ENCODE measurements at places on chromosomes 5 and 9.
A peak's percentile ranks its signal among the peaks of the same experiment; 100 is the strongest.

DNA sequence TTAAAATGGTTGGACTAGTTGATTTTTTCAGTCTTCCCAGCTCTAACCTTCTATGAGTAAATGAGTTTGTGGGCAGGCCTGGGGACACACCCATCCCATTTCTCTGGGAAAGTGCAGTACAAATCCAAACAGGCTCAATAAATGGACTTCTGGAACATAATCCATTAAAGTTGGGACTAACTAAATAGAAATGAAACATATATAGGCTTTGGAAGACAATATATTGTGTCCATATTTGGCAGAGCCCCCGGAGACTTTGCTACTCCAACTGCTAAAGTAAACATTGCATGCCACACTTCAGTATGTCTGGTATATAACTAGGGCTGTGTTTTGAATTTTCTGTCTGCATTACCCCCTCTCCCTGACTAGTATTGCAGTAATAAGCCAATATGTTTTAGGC is 191.4 kb upstream of the DAB2 start:
- peak; percentile 86 for DNase-seq

DNA sequence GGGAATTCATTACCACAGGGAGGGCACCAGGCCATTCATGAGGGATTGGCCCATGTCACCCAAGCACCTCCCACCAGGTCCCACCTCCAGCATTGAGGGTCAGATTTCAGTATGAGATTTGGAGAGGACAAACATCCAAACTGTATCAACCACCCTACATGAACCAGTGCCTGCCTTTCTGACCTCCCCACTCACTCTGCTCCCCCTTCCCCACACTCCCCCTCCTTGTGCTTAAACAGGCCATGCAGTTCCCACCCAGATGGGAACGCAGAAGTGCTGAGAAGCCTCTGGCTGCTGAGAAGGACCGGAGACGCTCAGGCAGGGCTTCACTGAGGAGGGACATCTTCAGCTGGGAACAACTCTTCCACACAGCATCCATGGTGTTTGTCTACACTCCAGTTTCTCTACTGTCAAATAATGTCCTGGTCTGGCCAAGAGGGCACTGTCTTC is 30.0 kb upstream of the ADAMTS2 start:
- DNase-seq = peak; percentile 30

DNA sequence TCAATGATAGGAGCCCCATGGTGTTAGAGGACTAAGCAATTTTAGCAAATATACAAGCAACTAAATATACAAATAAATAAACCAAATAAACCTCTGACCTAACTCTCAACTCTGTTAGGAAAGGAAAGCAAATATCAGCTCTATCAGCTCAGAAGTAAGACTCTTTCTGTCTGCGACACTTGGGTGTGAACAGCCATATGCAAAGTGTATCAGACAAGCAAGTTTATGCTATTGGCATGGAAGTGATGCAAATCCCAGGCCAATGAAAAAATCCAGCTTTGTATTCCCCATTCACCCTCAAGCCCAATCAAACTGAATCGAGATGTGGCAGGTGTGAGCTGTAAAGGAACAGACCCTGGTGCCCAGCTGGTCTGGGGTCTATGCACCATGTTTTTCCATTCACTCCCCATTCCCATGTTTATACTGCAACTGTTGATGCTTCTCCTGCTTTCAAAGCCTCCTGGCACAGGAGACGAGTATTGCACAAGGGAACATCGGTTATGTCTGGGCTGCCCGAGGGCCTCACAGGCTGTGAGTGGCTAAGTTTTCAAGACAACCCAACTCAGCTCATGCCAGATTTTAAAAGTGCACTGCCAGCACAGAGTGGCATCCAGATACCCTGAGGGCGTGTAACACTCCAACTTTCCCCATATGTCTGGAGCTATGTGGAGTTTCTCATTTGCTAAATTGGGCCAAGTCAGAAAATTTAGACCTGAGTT is 73.1 kb downstream of the FEM1C start:
- DNase-seq = no peak

DNA sequence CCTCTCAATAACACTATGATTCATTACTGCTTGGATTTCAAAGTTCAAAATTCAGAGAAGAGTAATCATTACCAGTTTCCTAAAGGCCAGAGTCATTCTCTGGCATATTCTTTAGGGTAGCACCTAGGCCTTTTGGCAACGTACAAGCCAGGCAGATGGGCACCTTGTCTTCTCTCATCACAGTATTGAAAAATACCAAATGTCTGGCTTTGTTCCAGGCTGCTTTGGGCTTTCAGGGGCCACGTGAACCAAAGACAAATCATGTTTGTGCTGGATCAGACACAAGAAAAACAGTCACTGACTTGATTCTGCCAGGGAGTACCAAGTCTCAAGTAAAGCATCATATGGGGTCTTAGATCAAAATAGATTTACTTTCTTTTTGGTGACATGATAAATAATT is 15.5 kb downstream of the MEGF9 start:
- peak; percentile 19 for DNase-seq

GRCh38 chr5:79602889-79603288 is 9.4 kb upstream of the TENT2 start:
- no peak for DNase-seq

DNA sequence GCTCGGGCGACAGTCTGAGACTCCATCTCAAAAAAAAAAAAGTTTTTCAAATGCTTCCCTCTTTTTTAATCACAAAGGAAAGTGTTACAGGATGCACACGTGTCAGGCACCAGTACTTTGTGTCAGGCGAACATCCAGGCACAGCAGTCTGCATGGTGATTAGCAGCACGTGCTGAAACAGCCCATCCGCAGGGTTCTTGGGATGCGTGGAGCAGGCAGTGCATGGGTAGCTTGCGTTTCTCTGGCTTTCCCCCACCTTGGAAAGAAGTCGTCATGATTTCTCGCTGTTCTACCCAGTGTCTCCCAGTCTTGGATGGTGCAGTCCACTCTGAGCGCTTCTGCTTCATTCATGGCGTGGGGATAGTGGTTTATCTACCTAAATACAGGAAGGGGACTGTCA is 35.4 kb downstream of the GPR107 start:
- DNase-seq = no peak

- DNase-seq = no peak
Observed at GRCh38 chr5:88813805-88814575, 69.0 kb downstream of the MEF2C start.

DNA sequence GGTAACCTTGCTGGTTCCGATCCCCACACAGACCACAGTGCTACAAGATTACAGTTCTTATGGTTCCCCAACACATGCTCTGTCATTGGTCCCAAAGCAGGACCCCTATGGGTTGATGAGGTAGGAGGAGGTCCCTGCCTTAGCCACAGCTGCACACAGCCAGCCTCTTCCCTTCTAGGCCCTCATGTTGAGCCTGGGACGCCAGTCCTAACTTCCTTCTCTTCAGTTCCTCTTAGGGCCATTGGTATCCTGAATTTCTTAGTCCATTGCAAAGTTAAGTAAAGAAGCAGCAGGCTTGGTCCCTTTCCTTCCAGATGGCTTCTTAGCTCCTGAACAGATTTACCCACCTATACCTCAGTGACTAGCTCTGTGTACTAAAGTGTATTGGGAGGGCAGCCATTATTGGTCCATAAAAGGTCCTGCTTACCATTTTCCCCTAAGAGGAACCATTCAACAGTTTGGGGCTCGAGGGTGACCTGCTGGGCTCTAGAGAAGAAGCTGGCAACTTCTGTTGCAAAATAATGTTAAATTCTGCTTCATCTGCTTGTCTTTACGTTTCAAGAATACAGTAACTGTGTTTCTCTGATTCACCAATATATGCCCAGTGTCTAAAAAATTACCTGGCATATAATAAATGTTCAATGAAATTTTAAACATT is 50.2 kb downstream of the PDCD1LG2 start:
- no peak for DNase-seq

GRCh38 chr5:61575581-61575980 is 243.5 kb downstream of the ZSWIM6 start:
- no peak for DNase-seq

- peak; percentile 51 for DNase-seq
Observed at GRCh38 chr5:113163328-113163727, 186.7 kb downstream of the DCP2 start.

GRCh38 chr9:112789891-112790774 is 39.6 kb downstream of the SNX30 start:
- DNase-seq = no peak

DNA sequence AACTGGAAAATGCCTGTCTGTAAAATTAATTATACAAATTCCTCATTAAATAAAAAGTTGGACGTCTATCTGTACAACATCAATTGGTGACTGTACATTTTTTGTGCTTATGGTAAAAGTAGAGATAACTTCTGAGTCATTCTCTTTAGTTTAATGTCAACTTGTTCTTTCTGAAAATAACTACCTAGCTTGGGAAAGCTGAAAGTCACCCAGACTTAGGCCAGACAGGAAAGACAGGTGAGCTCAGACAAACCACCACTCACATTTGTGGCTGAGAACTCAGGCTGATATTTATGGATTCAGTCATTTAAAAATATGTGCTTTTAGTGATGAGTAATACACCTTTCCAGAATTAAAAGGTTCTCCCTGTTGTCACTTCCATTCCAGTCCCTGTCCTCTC is 31.9 kb upstream of the ENTREP1 start:
- no peak for DNase-seq

DNA sequence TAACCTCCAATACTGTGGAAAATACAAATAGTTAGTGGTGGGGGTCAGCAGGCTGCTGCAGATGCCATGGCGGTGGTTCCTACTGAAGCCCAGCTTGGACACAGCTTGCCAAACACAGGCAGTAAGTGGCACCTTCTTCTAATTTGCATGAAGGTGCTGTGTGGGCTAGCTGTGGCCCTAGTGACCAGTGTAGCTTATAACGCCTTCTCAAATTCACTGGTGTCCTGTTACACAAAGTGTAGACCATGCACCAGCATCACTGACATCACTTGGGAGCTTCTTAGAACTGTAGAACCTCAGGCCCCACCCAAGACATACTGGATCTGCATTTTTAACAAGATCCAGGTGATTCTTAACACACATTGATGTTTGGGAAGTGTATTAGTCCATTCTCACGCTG is 58.8 kb upstream of the TGFBR1 start:
- DNase-seq = no peak

- peak; percentile 73 for DNase-seq
Observed at GRCh38 chr5:97297063-97297703, 114.1 kb upstream of the RIOK2 start.

DNA sequence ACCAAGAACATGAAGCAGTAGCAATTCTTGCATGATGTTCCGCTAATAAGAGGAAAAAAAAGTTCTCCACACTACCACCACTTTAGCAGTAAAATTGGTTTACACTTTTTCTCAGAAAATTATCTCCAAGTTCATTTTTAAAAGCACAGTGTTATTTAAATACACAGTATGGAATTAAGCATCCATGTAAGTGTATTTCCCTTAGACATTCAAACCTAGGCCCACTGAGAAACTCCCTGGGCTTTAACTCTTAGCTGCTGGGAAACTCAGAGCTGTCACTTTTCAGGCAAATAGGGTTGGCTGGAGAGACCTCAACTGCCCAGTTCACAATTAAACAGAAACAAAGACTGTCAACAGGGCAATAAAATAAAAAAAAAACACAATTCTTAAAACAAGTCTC is 2.7 kb downstream of the GNAQ start:
- DNase-seq = no peak

GRCh38 chr5:94471521-94471920 is 146.9 kb downstream of the KIAA0825 start:
- peak; percentile 69 for DNase-seq

- DNase-seq = no peak
Observed at GRCh38 chr5:80931411-80931810, 28.8 kb upstream of the RASGRF2 start.

DNA sequence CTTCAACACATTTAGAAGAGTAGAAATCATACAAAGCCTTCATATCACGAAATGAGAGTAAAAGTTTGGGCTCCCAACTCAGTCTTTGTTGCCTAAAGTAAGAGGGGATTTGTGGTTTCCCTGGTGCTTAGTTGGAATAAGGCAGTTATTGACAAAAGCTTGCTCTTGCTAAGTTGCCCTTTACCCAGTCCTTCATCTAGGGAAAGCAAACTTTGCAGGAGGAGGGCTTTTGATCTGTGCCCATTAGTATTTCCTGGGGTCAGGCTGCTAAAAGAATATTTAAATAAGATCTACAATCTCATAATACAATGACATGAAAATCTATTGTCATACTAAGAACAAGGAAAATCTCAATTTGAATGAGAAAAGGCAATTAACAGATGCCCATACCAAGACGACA is 84.1 kb upstream of the ACO1 start:
- DNase-seq = no peak

- peak; percentile 19 for DNase-seq
Observed at GRCh38 chr5:56852228-56853000, 37.1 kb downstream of the MAP3K1 start.

DNA sequence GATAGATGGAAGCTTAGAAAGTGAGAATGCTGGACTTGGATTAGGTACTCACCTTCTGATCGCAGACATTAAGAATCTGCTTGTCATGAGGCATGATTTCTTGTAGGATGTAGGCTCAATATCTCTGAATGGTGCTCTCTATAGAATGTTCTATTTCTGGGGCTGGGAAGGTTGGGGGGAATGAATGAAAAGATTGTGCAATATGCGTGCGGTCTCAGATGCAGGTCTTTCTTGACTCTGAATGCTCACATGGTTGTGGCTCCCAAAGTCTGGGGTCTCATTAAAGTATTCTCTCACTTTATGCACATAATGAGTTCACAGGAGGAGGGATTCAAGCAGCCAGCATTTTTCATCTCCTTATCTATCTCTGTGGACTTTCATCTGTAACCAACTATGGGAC is 482.0 kb upstream of the CD180 start:
- no peak for DNase-seq

GRCh38 chr5:83563631-83564030 is 92.1 kb downstream of the VCAN start:
- DNase-seq = no peak

- DNase-seq = peak; percentile 95
Observed at GRCh38 chr9:72292874-72293607, 72.0 kb downstream of the ZFAND5 start.

DNA sequence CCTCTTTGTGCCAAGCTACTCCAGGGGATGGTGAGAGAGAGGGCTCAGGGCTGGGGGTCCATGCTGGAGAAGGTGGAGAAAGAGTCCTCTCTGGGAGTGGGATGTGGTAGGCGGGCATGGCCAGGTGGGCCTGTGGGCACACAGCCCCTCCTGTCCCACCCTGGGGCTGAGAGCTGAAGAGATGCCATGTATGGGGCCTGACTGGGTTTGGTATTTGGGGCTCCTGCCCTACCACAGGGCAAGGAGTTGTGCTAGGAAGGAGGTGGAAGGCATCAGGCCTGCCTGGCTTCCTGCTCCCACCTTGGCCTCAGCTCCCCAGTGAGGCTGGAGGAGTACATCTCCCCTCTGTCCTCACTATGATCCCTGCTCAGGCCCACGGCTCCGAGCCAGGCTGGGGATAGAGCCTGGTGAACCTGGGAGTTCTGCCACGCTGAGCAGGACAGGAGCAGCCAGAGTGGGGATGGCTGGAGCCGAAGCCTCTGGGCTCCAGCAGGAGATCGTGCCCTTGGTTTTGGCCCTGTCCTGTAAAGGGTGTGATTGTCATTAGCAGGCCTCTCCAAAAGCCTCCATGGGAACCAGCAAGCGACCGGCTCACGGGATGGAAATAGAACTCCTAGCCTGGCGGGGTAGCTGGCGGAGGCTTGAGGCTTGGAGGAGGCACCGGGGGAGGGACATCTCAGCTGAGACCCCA is 75.5 kb downstream of the CACNA1B start:
- DNase-seq = no peak

Measured in fibroblast of skin of scalp (primary cell).